Eye (tissue), 1 donor: ENCODE measurements at places on chromosomes 3 and 15.
A peak's percentile ranks its signal among the peaks of the same experiment; 100 is the strongest.

DNA sequence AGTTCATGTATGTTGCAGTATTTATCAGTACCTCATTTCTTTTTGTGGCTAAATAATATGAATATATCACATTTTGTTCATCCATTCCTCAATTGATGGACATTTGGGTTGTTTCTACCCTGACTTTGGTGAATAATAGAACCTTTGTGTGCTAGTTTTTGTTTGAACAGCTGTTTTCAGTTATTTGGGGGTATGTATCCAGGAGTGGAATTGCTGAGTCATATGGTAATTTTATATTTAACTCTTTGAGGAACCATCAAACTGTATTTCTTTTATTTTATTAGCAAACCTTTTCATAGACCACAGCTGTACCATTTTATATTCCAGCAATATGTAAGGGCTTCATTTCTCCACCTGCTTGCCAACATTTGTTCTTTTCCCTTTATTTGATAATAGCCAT is 38.4 kb upstream of the RBM5 start:
- peak; percentile 16 for DNase-seq

- DNase-seq = no peak
These were observed 314.1 kb upstream of the IL12A start for GRCh38 chr3:159674583-159674982.

- no peak for DNase-seq
These were observed 210.6 kb upstream of the ATP10A start for GRCh38 chr15:26073430-26074333.

- DNase-seq = peak; percentile 27
These were observed 90.4 kb downstream of the NAALADL2 start for GRCh38 chr3:174949523-174949922.

- peak; percentile 84 for DNase-seq
These were observed 27.8 kb upstream of the RPL32 start for GRCh38 chr3:12869035-12869621.

GRCh38 chr15:71543413-71543812 is 266.9 kb upstream of the NR2E3 start:
- no peak for DNase-seq

DNA sequence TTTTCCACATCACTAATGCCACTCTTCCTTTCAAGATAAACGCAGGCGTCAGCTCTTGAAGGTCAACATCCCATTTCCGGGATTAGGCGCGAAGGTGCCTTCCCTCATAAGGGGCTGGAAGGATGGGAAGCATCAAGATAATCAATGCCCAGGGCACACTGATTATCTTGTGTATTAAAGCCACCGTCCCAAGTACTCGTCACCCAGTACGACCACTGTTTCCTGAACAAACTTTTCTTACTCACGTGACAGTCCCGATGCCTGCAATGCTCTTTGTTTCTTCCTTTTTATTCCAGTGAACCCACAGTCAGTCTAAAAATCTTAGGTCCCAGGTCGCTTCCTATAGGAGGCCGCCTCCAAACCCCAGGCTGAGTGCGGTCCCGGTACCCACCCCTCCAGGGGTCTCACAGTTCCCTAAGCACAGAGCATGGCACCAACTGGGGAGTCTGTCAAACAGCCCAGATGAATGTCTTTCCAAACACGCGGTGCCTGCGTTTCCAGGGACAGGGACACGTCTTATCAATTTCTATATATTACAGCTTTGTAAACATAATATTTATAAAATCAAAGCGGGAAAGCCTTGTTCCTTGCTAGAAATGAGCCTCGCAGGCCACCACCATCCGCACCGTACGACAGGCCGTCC is 589 bp downstream of the ANAPC13 start:
- no peak for DNase-seq

GRCh38 chr3:139639662-139640061 is 38.1 kb downstream of the NMNAT3 start:
- DNase-seq = no peak

DNA sequence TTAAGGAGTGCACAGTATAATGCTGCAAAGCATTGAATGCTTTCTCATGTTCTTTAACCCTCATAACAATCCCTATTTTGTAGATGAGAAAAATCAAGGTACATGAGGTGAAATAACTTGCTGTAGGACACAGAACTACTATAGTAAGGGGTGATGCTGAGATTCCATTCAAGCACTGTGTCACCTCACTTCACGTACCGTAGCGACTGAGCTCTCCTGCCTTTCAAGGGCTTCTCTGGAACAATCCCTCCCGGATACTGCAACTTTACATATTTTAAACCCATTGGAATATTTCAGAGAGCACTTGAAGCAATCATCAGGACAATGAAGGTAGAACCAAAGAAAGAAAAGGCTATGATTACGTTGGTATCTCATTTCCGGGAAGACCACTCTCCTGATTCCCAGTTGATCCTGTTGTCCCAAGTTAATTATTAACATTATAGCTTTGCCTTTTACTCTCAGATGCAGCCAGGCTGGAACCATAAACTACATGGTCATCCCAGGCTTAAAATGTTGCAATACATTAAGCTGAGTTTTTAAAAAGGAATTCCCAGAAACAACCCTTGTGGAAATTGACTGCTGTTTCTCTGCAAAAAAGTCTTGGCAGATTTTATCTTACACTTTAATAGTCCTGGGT is 252.2 kb upstream of the IGF1R start:
- no peak for DNase-seq

DNA sequence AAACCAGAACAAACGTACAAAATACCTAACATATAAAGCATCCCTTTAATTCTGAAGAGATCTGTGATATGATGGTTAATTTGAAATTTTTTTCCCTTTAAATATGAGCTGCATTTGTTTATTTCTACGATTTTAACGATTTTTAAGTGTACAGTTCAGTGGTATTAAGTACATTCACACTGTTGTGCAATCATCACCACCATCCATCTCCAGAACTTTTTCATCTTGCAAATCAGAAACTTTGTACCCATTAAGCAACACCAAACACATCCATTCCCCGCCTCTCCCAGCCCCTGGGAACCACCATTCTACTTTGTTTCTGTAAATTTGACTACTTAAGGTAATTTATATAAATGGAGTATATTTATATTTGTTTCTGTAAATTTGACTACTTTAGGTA is 51.5 kb downstream of the MAP4 start:
- no peak for DNase-seq

DNA sequence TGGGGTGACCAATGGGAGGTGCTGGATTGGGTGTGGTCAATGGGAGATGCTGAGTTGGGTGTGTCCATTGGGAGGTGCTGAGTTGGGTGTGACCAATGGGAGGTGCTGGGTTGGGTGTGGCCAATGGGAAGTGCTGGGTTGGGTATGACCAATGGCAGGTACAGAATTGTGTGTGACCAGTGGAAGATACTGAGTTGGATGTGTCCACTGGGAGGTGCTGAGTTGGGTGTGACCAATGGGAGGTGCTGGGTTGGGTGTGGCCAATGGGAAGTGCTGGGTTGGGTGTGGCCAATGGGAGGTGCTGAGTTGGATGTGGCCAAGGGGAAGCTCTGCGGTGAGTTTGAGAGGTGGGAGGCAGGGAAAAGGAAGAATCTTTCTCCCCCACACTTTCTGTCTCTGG is 250.0 kb upstream of the PROK2 start:
- no peak for DNase-seq

DNA sequence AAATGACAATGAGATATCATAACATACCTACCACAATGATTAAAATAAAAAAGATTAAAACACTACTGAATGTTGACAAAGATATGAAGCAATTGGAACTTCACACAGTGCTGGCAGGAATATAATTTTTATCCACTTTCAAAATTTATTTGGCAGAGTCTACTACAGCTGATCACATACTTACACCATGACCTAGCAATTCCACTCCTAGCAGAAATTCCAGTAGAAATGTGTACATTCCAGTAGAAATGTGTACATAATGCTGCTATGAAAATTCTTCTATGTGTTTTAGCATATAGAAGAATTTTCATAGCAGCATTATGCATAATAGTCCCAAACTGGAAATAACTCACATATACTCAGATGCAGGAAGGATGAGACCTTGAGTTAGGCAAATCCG is 43.5 kb downstream of the IFT57 start:
- DNase-seq = no peak

GRCh38 chr3:172577987-172578570 is 54.8 kb upstream of the TNFSF10 start:
- DNase-seq = peak; percentile 4

DNA sequence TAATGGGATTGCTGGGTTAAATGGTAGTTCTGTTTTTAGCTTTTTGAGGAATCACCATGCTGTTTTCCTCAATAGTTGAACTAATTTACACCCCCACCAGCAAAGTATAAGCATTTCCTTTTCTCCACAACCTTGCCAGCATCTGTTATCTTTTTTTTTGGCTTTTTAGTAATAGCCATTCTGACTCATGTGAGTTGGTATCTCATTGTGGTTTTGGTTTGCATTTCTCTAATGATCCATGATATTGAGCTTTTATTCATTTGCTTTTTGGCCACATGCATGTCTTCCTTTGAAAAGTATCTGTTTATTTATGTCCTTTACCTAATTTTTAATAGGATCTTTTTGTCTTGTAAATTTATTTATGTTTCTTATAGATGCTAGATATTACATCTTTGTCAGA is 288.2 kb downstream of the EPHA6 start:
- no peak for DNase-seq

DNA sequence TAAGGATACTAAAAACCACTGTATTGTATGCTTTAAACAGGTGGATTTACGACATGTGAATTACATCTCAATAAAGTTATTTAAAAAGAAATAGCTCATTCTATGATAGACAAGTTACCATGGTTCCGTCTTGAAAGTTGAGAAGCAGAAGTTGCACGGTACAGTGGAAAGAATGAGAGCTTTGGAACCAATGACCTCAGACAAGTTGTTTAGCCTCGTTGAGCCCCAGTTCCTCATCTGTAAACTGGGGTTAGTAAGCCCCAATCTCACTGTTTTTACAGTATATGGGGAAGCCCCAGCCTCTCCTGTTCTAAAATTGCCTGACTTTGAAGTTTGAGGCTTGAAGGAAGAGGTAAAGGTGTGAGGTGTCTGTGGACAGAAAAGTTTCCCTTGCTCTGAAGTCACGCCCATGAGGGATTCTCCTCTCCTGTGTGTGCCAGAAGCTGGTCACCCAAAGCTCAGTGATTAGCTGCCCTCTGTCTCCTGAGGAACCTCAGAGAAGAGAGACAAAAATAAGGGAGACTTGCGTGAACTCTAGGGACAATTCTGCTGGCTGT is 10.0 kb downstream of the CRYGS start:
- no peak for DNase-seq

DNA sequence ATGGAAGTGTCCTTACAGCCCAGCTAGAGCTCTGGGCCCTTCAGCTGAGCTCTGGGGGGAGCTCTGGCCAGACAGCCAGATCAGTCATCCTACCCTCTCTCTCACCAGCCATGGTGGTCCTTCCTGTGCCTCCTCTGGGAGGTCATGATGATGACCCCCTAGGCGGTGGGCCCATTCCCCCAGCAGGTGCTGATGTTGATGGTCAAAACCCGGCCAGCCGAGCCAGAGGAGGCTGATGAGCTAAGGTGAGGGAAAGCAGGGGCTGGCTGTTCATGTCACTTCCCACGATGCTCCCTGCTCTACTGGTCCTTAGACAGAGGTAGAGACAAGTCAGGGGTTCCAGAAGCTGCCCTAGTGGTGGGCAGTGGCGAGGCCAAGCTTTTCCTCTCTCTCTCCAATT is 35.0 kb downstream of the GRAMD2A start:
- DNase-seq = no peak

GRCh38 chr15:91465696-91466095 is 365.6 kb downstream of the SV2B start:
- no peak for DNase-seq

- no peak for DNase-seq
These were observed 72.3 kb downstream of the PIAS1 start for GRCh38 chr15:68126396-68126795.
